ENCODE measurements at places on chromosomes 13 and 19.
A peak's percentile ranks its signal among the peaks of the same experiment; 100 is the strongest.

GRCh38 chr19:9871626-9872338, 36.7 kb downstream of the PIN1 start:
- peaks cover 6% of the 10 kb centered on the region for H3K4me1 ChIP-seq
- H3K36me3 ChIP-seq: no peaks in the 10 kb centered on the region
- no peak for DNase-seq

DNA sequence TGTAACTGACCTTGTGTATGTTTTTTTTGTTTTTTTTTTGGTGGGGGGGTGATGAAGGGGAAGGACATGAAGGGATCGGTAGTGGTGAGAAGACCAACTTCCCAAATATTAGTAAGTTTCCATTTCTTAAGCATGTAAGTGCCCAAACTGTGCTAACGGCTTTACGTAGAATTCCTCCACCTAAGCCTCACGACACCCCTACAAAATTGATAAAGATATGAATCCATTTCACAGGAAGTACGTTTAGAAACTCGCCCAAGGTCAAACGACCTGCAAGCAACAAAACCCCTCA, 649 bp downstream of the UQCRFS1 start:
- H3K4me1 ChIP-seq: peaks cover 36% of the 10 kb centered on the region
- no peak for DNase-seq
- no peaks in the 10 kb centered on the region for H3K27me3 ChIP-seq
- H3K36me3 ChIP-seq: no peaks in the 10 kb centered on the region
- H3K27ac ChIP-seq: peak overlapping the region; percentile 88

GRCh38 chr19:12705169-12705568, 8.7 kb upstream of the FBXW9 start:
- no peak overlapping the region for H3K27ac ChIP-seq
- no peak for DNase-seq
- H3K4me1 ChIP-seq: no peaks in the 10 kb centered on the region
- peaks cover 43% of the 10 kb centered on the region for H3K36me3 ChIP-seq
- no peaks in the 10 kb centered on the region for H3K27me3 ChIP-seq

- no peak overlapping the region for H3K27ac ChIP-seq
- no peak overlapping the region for H3K4me3 ChIP-seq
- H3K27me3 ChIP-seq: peaks cover 16% of the 10 kb centered on the region
- H3K36me3 ChIP-seq: no peaks in the 10 kb centered on the region
- H3K4me1 ChIP-seq: peaks cover 6% of the 10 kb centered on the region
- no peak for DNase-seq
Measured at GRCh38 chr13:36919171-36919832, 736 bp downstream of the SMAD9 start.

DNA sequence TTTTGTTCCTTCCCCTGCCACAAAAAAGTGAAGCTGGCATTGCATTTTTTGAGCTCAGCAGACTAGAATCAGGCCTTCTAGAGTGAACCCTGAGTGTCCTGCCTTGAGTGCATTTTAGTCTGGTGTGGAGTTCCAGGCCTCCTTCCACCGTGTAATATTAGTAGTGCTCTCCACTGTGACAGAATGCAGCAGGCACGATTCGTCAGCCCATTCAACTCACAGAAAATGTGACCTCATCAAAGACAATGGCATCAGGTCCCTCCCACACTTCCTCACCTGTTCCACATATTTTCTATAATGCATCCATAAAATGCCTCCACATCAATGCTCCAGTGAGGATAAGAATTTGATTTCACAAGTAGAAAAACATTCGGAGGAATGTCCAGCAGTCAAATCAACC, 227.6 kb downstream of the FGF9 start:
- no peaks in the 10 kb centered on the region for H3K36me3 ChIP-seq
- no peak overlapping the region for H3K27ac ChIP-seq
- H3K27me3 ChIP-seq: no peaks in the 10 kb centered on the region
- H3K4me1 ChIP-seq: no peaks in the 10 kb centered on the region
- no peak for DNase-seq
- no peak overlapping the region for H3K4me3 ChIP-seq

DNA sequence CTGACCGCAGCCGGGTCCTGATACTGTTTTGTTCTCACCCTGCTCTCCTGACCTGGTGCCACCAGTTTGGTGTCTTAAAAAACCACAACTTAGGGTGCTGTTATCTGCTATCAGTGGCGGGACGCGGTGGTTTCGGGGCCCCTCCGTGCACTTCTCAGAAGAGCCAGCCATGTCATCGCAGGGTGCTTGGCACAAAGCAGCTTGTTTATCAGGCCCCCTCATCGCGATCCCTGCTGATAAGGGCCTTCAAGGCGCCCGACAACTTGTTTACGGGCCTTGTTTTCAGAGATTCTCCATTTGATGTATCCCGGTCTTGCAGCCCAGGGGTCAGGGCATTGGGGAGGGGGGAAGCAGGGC, 58.1 kb upstream of the KLF2 start:
- DNase-seq: peak; percentile 75
- H3K4me3 ChIP-seq: no peak overlapping the region
- peak overlapping the region; percentile 33 for H3K27ac ChIP-seq
- no peaks in the 10 kb centered on the region for H3K36me3 ChIP-seq

GRCh38 chr13:30307194-30307970, at the start of gene KATNAL1:
Gene KATNAL1, minus strand, starts transcription at chr13:30307551. Its CDS starts 23,774 bp downstream, at chr13:30283777.
- H3K4me1 ChIP-seq: peaks cover 28% of the 10 kb centered on the region
- H3K27me3 ChIP-seq: no peaks in the 10 kb centered on the region
- peak within 1 kb of the TSS; percentile 68 for H3K27ac ChIP-seq

- H3K4me3 ChIP-seq: no peak overlapping the region
- H3K36me3 ChIP-seq: no peaks in the 10 kb centered on the region
- no peak for DNase-seq
- H3K4me1 ChIP-seq: peaks cover 32% of the 10 kb centered on the region
Measured at GRCh38 chr13:111171112-111171511, 56.0 kb downstream of the ARHGEF7 start.

DNA sequence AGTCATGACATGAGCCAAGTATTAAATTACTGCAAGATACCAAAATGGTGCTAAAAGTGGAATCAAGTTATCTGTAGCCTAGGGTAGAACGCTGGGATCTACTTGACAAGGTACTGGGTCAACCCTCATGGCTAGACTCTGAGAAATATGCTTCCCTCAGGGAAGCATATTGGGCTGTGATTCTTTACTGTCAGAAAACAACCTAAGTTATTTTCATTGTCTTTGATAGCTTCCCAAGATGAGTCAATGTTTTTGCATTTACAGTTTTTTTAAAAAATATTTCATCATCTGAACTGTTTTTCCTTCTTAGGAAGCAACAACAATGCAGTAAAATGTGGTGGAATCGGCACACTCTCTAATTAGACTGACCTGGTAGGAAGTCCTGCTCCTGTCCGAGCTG, 218.0 kb downstream of the RGCC start:
- H3K4me3 ChIP-seq: no peak overlapping the region
- DNase-seq: no peak
- no peak overlapping the region for H3K27ac ChIP-seq
- no peaks in the 10 kb centered on the region for H3K36me3 ChIP-seq

- no peaks in the 10 kb centered on the region for H3K36me3 ChIP-seq
- no peak overlapping the region for H3K27ac ChIP-seq
- H3K4me3 ChIP-seq: no peak overlapping the region
- H3K4me1 ChIP-seq: no peaks in the 10 kb centered on the region
- H3K27me3 ChIP-seq: no peaks in the 10 kb centered on the region
- no peak for DNase-seq
Measured at GRCh38 chr13:72384186-72384823, 343.1 kb downstream of the MZT1 start.

DNA sequence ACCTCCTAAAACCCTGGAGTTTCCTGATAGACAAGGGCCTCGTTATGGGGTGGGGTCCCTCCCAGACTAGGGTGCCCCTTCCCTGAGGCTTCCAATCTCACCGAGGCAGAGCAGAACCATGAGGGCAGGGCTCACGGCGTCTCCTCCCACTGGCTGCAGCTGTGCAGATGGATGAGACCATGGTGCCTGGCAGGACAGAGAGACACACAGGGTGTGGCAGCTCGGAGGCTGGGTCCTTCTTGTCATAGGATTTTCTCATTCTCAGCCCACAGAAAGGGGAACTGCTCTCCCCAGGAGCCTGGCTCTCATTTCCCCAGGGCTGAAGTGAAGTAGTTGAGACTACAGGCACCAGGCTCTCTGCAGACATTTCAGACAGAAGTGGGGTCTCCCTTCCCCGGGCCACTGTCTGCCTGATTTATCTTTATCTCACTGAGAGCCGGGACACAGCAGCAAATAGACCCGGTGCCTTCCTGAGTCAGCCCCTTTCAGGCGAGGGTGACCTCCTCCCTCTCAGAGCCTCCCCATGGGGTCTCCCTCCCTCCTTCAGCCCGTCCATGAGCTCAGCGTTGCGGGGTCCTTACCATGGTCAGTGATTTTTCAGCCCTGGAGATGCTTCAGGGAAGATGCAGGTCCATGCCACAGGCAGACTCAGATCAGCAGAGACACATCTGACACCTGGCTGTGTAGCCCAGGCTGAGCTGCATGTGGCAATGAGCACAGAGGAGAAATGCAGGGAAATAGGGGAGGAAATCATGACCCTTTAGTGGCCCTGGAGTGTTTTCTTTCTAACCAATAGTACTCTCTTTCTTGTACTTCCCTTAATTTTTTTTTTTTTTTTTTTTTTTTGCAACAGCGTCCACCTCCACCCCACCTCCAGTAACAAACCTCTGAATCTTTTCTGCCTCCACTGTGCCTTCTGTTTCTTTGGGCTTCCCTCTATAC, at the start of gene LILRA5:
Gene LILRA5 (minus strand): TSS at position 731 of the 942 bp plus-strand sequence. CDS start 147 bp downstream, at position 584.
- H3K27ac ChIP-seq: no peak within 1 kb of the TSS
- H3K36me3 ChIP-seq: no peaks in the 10 kb centered on the region
- no peaks in the 10 kb centered on the region for H3K4me1 ChIP-seq

GRCh38 chr13:75395066-75395465, 86.9 kb downstream of the TBC1D4 start:
- H3K27me3 ChIP-seq: no peaks in the 10 kb centered on the region
- H3K4me1 ChIP-seq: no peaks in the 10 kb centered on the region
- DNase-seq: no peak

- no peaks in the 10 kb centered on the region for H3K27me3 ChIP-seq
- H3K4me1 ChIP-seq: no peaks in the 10 kb centered on the region
- no peak overlapping the region for H3K4me3 ChIP-seq
- no peak for DNase-seq
- no peaks in the 10 kb centered on the region for H3K36me3 ChIP-seq
Measured at GRCh38 chr13:35139591-35139990, 197.5 kb downstream of the NBEA start.

GRCh38 chr13:39012608-39013007, 22.0 kb upstream of the STOML3 start:
- H3K4me1 ChIP-seq: no peaks in the 10 kb centered on the region
- peaks cover 53% of the 10 kb centered on the region for H3K36me3 ChIP-seq
- no peak overlapping the region for H3K4me3 ChIP-seq
- no peak overlapping the region for H3K27ac ChIP-seq

GRCh38 chr13:29165216-29165615, 345.1 kb downstream of the MTUS2 start:
- H3K27me3 ChIP-seq: no peaks in the 10 kb centered on the region
- H3K4me1 ChIP-seq: no peaks in the 10 kb centered on the region
- no peak overlapping the region for H3K4me3 ChIP-seq
- no peak overlapping the region for H3K27ac ChIP-seq
- H3K36me3 ChIP-seq: no peaks in the 10 kb centered on the region

GRCh38 chr19:29364224-29364726, 151.3 kb upstream of the UQCRFS1 start:
- no peak overlapping the region for H3K4me3 ChIP-seq
- H3K4me1 ChIP-seq: no peaks in the 10 kb centered on the region
- no peaks in the 10 kb centered on the region for H3K27me3 ChIP-seq
- no peaks in the 10 kb centered on the region for H3K36me3 ChIP-seq
- no peak for DNase-seq

GRCh38 chr13:85473144-85473543, 326.1 kb downstream of the SLITRK6 start:
- no peak overlapping the region for H3K27ac ChIP-seq
- DNase-seq: no peak
- no peaks in the 10 kb centered on the region for H3K36me3 ChIP-seq
- no peaks in the 10 kb centered on the region for H3K27me3 ChIP-seq

DNA sequence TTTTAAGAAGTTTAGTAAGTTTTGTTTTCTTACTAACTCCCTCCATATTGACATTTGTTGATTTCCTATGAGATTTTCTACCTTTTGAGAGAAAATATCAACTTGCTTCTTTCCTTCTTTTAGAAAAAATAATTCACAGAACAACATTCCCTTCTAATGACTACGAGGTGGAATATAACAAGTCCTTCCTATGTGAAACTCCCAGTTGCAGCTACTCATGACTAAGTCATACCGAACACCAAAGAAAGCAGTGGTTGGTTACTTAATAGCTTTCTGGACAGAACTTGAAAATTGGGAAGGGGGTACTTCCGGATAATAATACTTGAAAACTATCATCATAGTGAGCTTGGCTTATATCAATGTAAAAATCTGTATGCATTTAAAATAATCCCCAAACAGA, 144.8 kb downstream of the DACH1 start:
- no peaks in the 10 kb centered on the region for H3K36me3 ChIP-seq
- H3K27ac ChIP-seq: no peak overlapping the region
- H3K27me3 ChIP-seq: no peaks in the 10 kb centered on the region
- H3K4me3 ChIP-seq: no peak overlapping the region
- no peaks in the 10 kb centered on the region for H3K4me1 ChIP-seq

- H3K27ac ChIP-seq: peak overlapping the region; percentile 97
- peaks cover 20% of the 10 kb centered on the region for H3K4me1 ChIP-seq
Measured at GRCh38 chr19:58181902-58182576, 822 bp upstream of the ZNF274 start.

DNA sequence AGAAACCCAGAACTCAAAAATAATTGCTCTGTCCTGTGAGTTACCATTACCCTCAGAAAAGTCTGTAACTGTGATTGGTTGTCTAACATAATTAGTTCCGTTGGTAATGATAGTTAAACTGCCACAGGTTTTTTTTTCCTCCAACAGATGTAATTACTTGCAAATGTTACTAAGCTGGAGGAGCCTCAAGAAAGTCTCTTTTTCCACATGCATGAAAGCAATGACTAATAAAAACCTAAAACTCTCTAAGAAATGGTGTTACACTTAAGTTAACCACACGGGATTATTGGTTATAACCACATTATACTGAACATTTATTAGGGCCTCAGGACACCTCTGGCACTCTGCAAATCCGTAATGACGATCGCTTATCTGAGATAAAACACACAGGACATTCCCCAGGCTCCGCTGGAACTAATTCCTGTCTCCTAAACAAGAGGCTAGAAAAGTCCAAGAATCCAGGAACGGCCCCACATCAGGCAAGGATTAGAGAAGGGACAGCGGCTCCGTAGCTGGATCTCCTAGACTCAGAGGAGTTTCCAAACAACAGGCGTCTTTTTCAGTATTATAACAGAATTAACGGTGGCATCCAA, 753 bp downstream of the ZNF235 start:
- DNase-seq: no peak
- peaks cover 13% of the 10 kb centered on the region for H3K4me1 ChIP-seq
- no peaks in the 10 kb centered on the region for H3K27me3 ChIP-seq
- H3K4me3 ChIP-seq: peak overlapping the region; percentile 85

DNA sequence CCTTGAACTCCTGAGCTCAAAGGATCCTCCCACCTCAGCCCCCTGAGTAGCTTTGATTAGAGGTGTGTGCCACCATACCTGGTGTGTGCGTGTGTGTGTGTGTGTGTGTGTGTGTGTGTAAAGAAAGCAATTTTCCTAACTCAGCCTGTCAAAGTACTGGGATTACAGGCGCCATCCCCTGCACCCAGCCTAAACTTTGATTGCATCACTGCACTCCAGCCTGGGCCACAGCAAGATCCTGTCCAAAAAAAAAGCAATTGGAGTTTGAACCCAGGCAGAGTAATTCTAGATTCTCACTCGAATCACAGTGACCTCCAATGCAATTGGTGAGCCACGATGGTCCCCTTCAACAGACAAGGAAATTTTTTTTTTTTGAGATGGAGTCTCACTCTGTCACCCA, 29.1 kb downstream of the NLRP12 start:
- no peak for DNase-seq
- no peaks in the 10 kb centered on the region for H3K27me3 ChIP-seq
- no peaks in the 10 kb centered on the region for H3K4me1 ChIP-seq
- no peaks in the 10 kb centered on the region for H3K36me3 ChIP-seq
- no peak overlapping the region for H3K27ac ChIP-seq
- H3K4me3 ChIP-seq: no peak overlapping the region

- H3K27me3 ChIP-seq: no peaks in the 10 kb centered on the region
- no peaks in the 10 kb centered on the region for H3K36me3 ChIP-seq
- H3K4me3 ChIP-seq: no peak overlapping the region
Measured at GRCh38 chr19:38653028-38653571, 5.7 kb downstream of the ACTN4 start.
